ENCODE measurements at places on chromosomes 1 and 21.
A peak's percentile ranks its signal among the peaks of the same experiment; 100 is the strongest.

- DNase-seq, result no peak
Measured at GRCh38 chr21:20519076-20519475, 479.1 kb upstream of the NCAM2 start.

GRCh38 chr1:18155881-18156385 lies 48.3 kb downstream of the IGSF21 start:
- no peak for DNase-seq

DNA sequence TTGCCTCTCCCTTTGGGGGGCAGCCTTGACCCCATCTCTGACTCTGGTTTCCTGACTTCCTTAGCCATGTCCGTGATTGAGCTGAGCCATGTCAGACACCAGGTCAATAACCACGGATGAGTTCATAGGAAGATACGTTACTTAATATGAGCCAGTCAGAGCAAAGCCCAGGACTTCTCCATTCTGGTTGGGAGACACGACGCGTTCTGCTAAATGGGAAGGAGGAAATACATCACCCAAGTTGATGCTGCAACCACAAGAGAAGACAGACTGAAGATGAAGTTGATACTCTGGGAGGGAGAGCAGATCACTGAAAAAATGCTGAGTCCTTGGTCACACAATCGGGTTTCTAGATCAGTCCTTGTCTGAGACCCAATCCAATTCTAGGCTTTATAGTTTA lies 90.9 kb downstream of the MATN1 start:
- no peak for DNase-seq

DNA sequence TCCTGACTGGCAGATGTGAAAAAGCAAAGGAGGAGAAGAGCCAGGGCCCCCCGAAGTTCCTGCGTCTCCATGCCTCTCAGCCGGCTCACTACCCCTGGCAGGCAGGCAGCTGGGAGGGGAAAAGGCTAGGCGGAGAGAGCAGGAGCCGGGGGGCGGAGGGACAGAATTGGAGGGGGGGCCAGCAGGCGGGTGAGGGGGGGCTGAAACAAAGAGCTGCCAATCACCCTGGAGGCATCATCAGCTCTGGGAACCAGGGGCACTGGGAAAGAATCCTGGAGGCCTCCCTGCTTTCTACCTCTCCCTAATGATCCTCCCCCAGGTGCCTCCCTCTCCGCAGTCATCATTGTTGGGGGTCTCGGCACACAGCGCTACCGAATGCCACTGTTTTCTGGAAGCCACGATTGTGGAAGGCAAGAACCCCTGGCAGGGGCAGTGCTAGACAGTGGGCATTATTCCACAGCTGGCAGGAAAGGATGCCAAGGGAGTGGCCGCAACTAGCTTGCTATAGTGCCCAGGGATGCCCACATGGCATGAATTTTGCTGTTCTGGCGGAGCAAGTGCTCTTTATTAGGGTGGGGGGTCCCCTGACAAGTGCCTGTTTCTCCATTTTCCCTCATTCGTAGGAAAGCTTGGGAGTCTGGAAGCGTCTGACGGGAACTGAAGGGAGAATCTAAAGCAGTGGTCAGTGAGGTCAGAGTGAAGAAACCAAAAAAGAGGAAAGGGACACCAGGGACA lies at the start of gene THBS3:
Gene THBS3 (minus strand): TSS at position 92 of the 735 bp plus-strand sequence. CDS start 21 bp downstream, at position 71.
- DNase-seq, result peak; percentile 67

GRCh38 chr1:65250826-65251225 lies 58.5 kb upstream of the DNAJC6 start:
- no peak for DNase-seq

DNA sequence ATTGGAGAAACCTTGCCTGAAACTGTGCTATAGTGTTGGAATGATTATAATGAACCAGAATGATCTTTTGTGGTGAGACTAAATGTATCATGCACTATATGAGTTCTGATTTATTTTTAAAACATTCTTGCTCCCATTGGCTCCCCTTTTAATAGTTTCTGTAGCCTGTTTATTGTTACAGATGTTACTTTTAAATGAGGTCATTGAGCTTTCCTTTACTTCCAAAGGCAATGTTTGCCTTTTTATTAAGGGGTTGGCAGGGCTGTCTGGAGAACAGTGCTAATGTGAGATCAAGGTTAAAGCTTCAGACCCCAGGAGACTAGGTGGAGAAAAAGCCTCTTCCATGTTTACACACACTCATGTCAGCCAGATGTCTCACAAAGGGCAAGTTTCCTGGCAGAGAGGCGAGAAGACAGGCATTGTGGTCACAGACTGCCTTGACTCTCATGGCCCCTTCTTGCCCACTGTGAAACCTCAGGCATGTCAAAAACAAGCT lies 120.6 kb upstream of the RAVER2 start:
- DNase-seq, result no peak

DNA sequence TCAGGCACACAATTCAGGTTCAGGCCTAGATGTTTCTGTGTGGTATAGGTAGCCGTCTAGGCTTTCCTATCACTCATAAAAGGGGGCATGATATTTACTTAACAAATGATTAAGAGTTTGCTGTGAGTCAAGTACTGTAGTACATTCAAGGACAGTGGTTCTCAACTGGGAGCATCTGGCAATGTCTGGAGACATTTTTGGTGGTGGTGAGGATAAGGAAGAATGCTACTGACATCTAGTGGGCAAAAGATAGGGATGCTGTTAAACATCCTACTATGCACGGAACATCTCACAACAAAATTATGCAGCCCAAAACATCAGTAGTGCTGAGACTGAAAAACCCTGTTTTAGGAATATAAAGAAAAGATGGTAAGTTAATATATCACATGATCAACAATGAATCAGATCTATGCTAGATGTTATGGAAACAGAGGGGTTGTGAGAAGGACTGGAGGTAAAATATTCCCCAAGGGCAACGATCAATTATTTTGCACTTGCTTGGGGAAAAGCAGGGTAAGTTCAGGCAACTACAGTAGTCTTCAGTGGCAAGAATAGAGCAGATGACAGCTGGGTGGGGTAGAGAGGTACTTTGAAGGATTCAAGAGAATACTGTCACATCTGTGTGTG lies 4.9 kb downstream of the DNTTIP2 start:
- no peak for DNase-seq

DNA sequence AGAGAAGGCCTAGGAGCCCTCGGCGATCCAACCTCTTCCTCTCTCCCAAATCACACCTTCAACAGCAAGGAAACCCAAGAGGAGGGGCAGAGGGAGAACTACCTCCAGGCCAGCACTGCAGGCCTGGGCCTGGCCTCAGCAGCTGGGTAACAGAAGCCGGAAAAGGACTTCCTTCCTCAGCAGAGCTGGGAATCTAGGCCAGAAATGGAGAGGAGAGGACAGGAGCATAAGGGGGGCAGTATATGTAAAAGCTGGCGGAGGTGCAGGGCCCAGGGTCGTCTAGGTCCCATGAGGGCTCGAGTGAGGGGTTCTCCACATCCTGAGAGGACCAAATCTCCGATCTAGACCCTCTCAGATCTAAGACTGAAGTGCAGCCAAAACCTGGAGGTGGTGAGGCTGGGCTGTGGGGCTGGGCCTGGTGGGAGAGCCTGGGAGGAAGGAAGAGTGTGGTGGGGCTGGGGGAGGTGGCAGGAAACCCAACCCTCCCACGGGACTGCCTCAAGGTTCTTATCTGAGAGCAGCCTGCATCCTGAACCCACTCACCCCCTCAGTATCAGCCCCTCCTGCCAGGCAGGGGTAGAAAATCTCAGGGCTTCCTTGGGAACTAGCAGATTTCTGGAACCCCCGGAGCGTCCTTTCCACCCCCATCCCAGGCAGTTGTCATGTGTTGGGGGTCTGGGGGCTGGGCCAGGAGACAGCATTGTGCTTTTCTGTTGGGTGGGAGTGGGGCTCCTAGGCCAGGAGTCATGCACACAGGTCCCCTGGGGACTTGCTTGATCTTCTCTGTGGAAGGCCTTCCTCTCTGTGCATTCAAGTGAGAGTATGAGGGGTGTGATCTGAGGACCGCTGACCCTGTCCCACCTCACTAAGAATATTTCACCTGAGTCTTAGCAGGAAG lies 33.0 kb downstream of the PIK3C2B start:
- DNase-seq, result no peak

DNA sequence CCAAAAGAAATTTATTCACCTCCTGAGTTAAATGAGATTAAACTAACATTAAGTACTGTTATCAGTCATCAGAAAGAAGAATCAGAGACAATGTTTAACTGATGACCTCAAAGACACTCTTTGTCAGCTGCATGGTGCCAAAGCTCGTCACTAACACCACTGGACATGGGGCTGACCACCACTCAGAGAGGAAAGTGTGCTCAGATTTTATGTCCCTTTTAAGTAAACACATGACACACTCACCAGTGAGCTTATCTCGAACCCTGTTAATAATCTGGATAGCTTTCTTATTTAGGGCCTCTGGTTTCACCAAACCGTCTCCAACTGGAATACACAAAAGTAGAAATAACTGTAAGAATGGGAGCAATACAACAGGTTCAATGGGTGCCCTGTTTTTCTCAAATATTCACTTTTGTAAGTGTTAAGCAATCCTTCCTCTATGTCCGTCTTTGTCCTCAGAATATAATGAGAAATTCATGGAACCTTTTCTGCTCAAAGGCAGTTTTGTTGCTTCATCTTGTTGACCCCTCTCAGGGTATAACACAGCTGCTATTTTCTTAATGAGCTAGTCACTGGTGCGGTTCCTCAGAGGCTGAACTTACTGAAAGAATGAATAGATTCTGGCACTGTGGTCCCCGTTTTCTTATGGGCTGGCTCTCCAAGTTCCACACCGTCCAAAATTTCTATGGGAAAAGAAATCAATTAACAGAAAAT lies 9.5 kb upstream of the EXOSC10 start:
- DNase-seq, result no peak

DNA sequence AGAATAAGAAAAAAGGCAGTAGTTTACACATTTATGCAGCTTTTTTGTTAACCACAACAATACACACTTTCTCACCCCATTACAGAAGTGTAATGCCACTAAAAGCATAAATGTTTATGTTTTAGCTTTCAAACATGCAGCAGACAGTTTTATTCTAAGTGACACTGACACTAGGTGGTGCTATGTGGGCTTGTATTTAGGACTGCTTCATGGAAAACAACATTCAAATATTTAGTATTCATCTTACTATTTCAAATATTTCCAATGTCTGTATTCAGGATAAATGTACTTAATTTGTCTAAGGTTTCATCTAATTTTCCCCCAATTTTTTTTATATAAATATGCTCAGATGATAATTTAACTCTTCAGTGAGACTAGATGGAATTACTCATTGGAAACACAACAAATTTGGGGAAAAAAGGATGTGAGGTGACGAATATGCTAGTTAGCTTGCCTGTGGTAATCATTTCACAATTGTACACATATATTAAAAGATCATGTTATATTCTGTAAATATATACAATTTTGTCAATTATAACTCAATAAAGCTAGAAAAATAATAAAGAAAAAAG lies 71.4 kb downstream of the USP1 start:
- peak; percentile 12 for DNase-seq

GRCh38 chr1:34771573-34772371 lies 9.2 kb upstream of the GJB3 start:
- DNase-seq, result peak; percentile 14

GRCh38 chr1:227733309-227733705 lies 1.8 kb downstream of the JMJD4 start:
- DNase-seq, result no peak

DNA sequence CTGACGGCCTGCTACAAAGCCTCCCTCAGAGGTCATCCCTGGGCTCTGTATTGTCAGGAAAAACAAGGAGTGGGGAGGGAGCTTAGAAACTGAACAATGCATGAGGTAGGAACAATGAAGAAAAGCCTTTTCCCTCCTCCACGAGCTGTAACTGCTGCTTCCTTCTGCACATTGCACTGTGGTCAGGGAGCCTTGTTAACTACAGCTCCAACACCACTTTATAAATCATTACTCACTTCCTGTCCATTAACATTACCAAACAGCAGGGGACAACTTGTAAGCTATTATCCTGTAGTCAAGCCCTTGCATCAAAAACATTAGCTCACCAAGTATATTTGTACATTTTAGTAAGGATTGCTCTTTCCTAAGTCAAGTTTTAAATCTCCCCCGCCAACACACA lies 336.0 kb upstream of the NR5A2 start:
- no peak for DNase-seq

- no peak for DNase-seq
Measured at GRCh38 chr1:91846639-91847013, 39.3 kb downstream of the TGFBR3 start.

GRCh38 chr1:217139513-217139912 lies 416.3 kb upstream of the ESRRG start:
- DNase-seq, result no peak

DNA sequence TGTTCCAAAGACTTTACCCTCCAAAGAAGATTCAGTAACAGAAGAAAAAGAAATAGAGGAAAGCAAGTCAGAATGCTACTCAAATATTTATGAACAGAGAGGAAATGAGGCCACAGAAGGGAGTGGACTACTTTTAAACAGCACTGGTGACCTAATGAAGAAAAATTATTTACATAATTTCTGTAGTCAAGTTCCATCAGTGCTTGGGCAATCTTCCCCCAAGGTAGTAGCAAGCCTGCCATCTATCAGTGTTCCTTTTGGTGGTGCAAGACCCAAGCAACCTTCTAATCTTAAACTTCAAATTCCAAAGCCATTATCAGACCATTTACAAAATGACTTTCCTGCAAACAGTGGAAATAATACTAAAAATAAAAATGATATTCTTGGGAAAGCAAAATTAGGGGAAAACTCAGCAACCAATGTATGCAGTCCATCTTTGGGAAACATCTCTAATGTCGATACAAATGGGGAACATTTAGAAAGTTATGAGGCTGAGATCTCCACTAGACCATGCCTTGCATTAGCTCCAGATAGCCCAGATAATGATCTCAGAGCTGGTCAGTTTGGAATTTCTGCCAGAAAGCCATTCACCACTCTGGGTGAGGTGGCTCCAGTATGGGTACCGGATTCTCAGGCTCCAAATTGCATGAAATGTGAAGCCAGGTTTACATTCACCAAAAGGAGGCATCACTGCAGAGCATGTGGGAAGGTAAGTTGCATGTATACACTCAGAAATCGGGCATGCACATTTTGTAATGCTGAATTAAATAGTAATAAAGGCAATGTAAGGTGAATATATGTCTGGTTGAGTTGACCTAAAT lies 97.2 kb downstream of the ZFYVE9 start:
- no peak for DNase-seq

GRCh38 chr1:60942291-60942690 lies 140.1 kb upstream of the NFIA start:
- DNase-seq, result no peak

DNA sequence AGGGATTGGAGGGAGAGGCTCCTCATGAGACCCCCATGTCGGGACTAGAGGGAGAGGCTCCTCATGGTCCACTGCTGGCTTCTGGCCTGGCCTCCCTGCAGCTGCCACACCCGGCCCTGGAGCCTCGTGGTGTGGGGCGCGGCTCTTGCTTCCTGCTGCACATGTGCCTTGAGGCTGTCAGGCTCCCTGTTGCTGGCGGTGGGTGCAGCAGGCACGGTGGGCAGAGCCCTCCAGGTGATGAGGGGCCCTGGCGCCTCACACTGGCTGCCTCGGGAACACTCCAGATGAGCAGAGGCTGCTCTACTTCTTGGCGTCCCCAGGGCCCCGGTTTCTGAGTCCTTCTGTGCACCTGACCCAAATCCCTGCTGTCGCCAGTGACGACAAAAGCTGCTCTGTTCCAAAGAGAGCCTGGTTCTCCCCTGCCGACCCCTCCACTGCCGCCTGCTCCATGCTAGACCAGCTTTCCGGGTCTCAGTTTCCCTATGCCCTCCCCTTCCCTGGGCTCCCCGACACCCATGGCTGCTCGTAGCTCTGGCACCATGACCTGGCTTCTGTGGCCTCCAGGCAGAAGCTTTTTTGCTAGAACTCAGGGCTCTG lies 9.7 kb upstream of the ATAD3B start:
- DNase-seq, result no peak
